CD4-positive, alpha-beta T cell treated with Interleukin-2 at 100 ng/mL for 4 hours (primary cell): ENCODE measurements at places on chromosomes 6 and 20.

DNA sequence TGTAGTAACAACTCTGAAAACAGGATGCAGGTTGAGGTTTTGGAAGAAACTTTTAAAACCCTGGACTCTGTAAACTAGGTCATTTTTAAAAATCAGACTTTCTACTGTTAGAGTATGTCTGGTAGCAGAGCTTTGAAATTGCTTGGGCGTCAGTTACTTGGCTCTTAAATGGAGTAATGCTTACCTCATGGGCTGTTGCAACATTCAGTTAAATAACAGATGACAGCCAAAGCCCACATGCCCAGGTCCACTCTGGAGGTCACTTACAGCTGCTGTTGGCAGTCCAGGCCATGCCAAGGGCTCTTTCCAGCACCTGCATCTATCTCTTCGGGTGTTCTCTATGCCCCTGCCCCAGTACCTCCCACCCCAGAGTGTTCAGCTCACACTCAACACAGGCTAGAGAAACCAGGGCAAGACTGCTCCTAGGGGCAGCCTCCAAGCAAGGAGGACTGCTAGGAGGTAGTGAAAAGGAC is 96.4 kb downstream of the BANF2 start:
- no peak for DNase-seq

GRCh38 chr20:8782804-8783203 is 286.1 kb upstream of the PLCB4 start:
- no peak for DNase-seq

- no peak for DNase-seq
Observed at GRCh38 chr20:47689731-47690130, 95.5 kb downstream of the SULF2 start.

- no peak for DNase-seq
Observed at GRCh38 chr6:119079283-119079809, 882 bp upstream of the FAM184A start.

GRCh38 chr6:102950967-102951366 is 1557.5 kb downstream of the GRIK2 start:
- DNase-seq, result no peak
